Aorta (tissue), 5 donors: ENCODE measurements at places on chromosomes 5 and 9. TPM values are rescaled to one million over a fixed set of nuclear protein-coding genes. Genes with fewer than 3 reads are reported as not detected.
A peak's percentile ranks its signal among the peaks of the same experiment; 100 is the strongest.

DNA sequence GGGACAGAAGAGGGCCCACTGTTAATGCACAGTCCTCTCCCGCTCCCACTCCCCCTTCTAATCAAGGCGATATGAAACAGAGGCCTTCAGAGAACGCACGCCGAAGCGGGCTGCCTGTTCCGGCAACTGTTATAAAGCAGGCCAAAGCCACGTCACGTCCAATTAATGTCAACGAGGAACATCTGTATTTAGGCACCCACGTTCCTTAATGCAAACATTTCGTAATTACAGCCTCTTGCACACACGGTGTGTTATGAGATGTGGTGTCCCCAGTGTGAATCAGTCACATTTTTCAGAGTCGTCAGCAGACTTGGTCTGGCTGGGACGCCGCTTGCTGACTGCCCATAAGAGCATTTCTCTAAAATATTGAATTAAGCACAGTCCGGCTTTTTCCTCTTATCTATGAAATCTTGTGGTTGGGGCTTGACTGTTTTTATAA lies 339.0 kb downstream of the NSG2 start:
- H3K27ac ChIP-seq: no peak overlapping the region
- H3K4me1 ChIP-seq: no peaks in the 10 kb centered on the region
- no peak overlapping the region for H3K4me3 ChIP-seq
- no peak for DNase-seq
- no peaks in the 10 kb centered on the region for H3K36me3 ChIP-seq
- H3K27me3 ChIP-seq: no peaks in the 10 kb centered on the region

- H3K36me3 ChIP-seq: no peaks in the 10 kb centered on the region
- no peaks in the 10 kb centered on the region for H3K4me1 ChIP-seq
- no peak overlapping the region for H3K4me3 ChIP-seq
- DNase-seq: peak; percentile 73
- H3K27me3 ChIP-seq: no peaks in the 10 kb centered on the region
These were observed 13.8 kb downstream of the ANKRD33B start for GRCh38 chr5:10577371-10578292.

GRCh38 chr5:113056988-113057387 lies 80.4 kb downstream of the DCP2 start:
- no peak overlapping the region for H3K27ac ChIP-seq
- no peaks in the 10 kb centered on the region for H3K27me3 ChIP-seq
- no peaks in the 10 kb centered on the region for H3K4me1 ChIP-seq

Gene RANBP17
- 10.8 TPM for total RNA-seq

DNA sequence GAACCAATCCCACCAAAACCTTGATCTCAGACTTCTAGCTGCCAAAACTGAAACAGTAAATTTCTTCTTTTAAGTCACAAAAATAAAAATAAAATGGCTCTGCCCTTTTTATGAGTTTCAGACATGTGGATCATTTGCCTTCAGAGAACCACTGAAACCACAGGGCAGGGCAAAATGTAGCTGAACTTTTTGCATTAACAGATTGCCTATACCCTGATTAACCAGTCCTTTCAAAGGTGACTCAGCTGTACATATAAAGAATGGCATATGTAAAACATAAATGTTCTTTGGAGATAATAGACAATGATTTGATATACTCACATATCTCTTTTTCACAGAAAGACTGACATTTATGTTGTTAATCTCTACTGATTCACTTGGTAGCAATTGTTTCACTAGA lies 187.1 kb upstream of the GRIN3A start:
- DNase-seq: no peak
- H3K27ac ChIP-seq: no peak overlapping the region
- H3K27me3 ChIP-seq: no peaks in the 10 kb centered on the region
- H3K36me3 ChIP-seq: no peaks in the 10 kb centered on the region
- no peaks in the 10 kb centered on the region for H3K4me1 ChIP-seq
- no peak overlapping the region for H3K4me3 ChIP-seq

- H3K4me1 ChIP-seq: peaks cover 3% of the 10 kb centered on the region
- H3K36me3 ChIP-seq: no peaks in the 10 kb centered on the region
- DNase-seq: no peak
- no peaks in the 10 kb centered on the region for H3K27me3 ChIP-seq
- no peak overlapping the region for H3K27ac ChIP-seq
These were observed 131.7 kb downstream of the ACTL7B start for GRCh38 chr9:108724122-108724521.

- H3K4me3 ChIP-seq: no peak overlapping the region
- no peaks in the 10 kb centered on the region for H3K27me3 ChIP-seq
- no peak overlapping the region for H3K27ac ChIP-seq
These were observed 132.9 kb downstream of the LIFR start for GRCh38 chr5:38423276-38424147.

GRCh38 chr5:96881511-96882115 lies 5.3 kb downstream of the ERAP2 start:
- no peaks in the 10 kb centered on the region for H3K4me1 ChIP-seq
- peaks cover 4% of the 10 kb centered on the region for H3K36me3 ChIP-seq
- H3K27ac ChIP-seq: no peak overlapping the region
- H3K27me3 ChIP-seq: no peaks in the 10 kb centered on the region
- no peak for DNase-seq
- H3K4me3 ChIP-seq: no peak overlapping the region

Gene C5
- total RNA-seq: 11.4 TPM
